ENCODE measurements at places on chromosomes 4 and X.

GRCh38 chr4:6225469-6225868 lies 25.1 kb upstream of the JAKMIP1 start:
- no peak for DNase-seq

DNA sequence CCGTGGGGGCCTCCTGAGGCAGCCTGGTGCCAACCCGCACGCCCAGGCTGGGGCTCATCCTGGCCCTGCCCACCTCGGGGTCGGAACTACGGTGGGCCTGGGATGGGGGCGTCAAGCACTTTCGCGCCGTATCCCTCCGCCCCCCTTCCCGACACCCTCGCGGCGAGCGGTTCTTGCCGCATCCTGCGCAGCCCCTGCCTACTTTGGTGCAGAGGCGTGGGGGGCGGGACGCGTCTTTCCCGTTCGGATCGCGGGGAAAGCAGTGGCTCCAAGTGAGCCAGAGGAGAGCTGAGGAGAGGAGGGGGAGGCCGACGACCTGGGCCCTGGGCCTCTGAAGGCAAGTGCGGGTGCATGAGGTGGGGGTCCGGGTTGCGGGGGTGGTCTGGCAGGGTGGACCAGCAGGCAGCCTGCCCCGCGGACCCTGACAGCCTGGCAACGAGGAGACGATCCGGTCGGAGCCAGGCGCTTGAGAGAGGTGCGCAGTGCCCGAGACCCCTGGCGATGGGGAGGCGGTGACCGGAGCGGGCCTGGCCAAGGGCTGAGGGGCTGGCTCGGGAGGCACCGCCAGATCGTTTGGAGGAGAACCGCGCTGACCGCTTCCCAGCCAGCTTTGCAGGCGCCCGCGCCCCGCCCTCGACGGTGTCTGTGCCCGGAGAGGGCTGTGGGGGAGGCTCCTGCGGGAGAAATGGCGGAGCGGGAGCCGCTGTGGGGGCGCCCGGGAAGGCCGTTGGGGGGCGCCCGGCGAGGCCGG lies at the start of gene GPRASP2:
Gene GPRASP2 (plus strand): TSS at position 233 of the 751 bp plus-strand sequence. CDS start 2,422 bp downstream, outside the sequence.
- peak; percentile 27 for DNase-seq

GRCh38 chr4:77347351-77347966 lies 190.5 kb downstream of the CCNG2 start:
- no peak for DNase-seq

DNA sequence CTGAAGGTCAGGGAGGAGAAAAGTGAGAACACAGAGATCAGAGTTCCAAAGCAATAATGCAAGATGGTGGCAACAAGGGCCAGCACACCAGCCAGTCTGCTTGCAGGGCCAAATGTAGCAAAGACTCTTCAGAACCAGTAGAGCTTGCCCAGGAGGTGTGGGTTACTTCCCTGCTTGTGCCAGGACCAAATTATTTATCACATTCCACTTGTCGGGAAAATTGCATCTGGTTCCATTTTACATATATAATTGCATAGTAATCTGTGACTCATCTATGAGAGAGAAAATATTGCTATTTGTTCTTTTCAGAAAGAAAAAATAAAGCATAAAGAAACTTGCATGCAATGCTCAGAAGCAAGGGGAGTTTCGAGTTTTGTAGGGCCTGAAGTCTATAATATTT lies 41.4 kb downstream of the MAML3 start:
- no peak for DNase-seq

GRCh38 chr4:2595952-2596552 lies 59.6 kb downstream of the FAM193A start:
- no peak for DNase-seq

DNA sequence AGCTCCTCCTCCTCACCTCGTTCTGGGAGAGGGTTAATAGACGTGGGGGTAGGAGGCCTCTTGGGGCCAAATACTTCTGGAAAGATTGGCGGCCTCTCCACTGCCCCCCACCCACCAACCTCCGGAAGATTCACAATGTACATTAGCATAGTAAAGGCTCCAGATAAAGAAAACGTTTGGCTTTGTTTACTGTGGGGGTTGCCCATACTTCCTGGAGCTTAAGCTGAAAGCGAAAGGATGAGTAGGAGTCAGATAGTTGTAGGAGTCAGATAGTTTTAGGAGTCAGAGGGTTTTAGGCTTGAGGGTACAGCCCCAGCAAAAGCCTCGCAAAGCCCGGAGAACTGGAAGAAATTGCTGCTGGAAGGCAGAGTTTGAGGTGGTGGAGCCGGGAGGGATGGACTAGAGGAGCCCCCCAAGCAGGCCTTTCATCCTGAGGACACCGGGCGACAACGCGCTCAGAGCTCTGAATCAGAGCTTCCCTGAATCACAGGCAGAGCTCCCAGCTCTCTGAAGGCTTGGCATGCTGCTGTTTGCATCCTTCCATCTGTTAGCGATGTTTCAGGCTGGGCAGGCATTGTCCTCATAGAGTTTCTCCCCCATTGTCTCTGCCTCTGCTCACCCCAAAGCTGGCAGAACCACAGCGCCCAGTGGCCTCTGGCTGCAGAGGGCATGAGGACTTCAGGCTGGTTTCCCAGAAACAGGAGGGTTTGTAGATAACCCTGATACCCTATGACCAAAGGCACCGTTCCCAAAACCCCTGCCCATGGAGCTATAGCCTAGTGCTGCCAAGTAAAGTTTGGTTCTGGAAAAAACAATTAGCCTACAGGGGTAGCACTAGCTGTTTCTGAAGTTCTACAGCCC lies 280.7 kb downstream of the BCOR start:
- DNase-seq = no peak

Measured in T follicular helper cell (primary cell).